CD4-positive, alpha-beta T cell (primary cell): ENCODE measurements at places on chromosomes 6 and 20.

GRCh38 chr6:81450180-81450579 is 302.3 kb downstream of the TENT5A start:
- no peak for DNase-seq

GRCh38 chr6:135209803-135210202 is 28.7 kb downstream of the MYB start:
- DNase-seq: no peak

GRCh38 chr6:148440877-148441453 is 98.3 kb downstream of the SASH1 start:
- DNase-seq: no peak

DNA sequence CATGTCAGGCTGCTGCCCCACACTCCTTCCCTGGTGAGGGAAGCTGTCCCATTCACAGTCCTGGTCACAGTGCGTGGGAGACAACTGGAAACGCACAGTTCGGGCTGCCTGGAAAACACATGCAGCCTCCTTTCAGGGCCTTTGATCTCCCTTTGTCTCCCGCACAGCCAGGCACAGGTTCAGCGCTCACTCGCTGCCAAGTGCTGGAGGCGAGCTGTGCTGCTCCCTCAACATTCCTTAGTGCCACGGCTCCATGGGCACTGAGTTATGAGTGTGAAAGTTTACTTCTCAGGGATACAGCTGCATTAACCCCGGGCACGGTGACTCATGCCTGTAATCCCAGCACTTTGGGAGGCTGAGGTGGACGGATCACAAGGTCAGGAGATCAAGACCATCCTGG is 9.1 kb downstream of the YTHDF1 start:
- no peak for DNase-seq

- DNase-seq: peak; percentile 47
These were observed at the start of gene RRAGD for GRCh38 chr6:89412071-89413005. Gene RRAGD, minus strand, starts transcription at chr6:89412273. Its CDS starts 280 bp downstream, at chr6:89411993.

DNA sequence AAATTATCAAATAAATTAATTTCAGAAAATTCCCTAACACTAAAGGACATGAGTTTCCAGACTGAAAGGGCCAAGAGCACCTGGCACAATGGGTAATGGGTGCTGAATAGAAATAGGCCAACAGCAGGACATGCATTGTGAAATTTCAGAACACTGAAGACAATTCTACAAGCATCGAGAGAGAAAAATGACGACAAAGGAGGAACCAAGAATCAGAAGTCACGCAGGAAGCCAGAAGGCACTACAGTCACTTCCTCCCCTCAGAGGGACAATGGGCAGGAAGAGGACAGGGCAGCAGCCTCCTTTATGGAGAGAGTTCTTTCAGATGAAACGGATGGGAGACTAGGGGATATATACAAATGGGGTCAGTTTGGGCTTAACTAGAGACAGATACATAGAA is 29.6 kb downstream of the PCNA start:
- no peak for DNase-seq

GRCh38 chr20:23668477-23668951 is 20.3 kb downstream of the CST4 start:
- peak; percentile 6 for DNase-seq

DNA sequence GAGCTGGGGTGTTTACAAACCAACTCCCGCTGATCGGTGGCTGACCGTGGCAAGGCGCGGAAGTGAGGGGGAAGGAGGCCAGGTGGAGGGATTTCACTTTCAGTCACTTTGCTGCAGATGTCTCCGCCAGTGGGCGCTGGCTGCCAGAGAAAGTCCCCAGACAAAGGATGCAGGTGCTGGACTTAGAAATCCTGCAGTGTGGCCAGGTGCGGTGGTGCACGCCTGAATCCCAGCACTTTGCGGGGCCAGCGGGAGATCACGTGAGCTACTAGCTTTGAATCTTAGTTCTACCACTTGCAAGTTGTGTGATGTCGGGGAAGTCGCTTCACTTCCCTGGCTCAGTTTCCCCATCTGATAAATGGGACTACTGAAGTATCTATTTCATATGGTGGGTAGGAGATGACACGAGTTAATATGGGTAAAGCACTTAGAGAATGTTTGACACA is 180.4 kb downstream of the ZNF217 start:
- DNase-seq: peak; percentile 57

DNA sequence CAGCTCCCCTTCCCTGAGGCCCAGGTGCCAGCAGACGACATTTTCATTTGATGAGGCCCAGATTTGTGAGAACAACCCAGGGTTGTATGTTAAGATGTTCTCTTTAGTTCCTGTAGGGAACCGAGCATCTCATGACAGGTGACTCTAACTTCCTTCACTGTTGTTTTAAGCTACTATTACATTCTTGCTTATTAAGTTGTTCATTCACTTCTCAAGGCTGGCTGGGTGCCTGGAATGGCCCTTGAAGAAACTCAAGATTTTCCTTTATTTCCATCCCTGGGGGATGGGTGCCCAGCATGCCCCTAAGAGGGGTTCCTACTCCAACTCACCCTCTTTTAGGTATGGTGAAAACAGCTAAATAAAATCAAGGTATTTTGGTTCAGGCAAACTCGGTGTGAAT is 111.5 kb upstream of the SYNDIG1 start:
- DNase-seq: no peak

DNA sequence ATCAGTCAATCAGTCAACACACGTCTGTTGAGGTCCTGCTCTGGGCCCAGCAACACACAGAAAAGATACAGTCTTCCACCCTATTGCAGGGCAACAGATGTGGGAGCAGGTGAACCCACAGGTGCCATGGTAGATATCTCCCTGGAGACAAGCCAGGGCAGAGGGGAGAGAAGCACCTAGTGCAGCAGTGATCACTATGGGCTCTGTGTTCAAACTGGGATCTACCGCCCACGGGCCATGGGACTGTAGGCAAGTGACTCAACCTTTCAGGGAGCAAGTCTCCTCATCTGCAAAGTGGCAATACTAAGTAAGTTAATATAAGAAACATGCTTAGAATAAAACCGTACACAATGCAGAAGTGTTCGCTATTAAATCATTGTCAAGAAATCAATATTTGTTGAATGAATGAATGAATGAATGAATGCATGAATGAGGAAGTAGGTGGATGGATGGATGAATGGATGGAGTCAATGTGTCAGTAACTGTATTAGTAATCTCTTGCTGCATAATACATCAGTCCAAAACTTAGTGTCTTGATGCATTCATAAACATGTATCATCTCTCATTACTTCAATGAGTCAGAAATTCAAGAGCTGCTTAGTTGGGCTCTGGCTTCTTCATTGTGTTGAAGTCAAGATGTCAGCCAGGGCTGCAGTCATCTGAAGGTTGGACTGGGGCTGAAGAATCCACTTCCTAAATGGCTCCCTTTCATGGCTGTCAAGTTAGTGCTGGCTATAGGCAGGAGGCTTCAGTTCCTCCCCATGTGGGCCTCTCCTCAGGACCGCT is 31.9 kb upstream of the NFATC2 start:
- no peak for DNase-seq

- no peak for DNase-seq
These were observed 27.6 kb upstream of the GSTA5 start for GRCh38 chr6:52868240-52868639.

GRCh38 chr6:12039540-12040459 is 27.7 kb downstream of the HIVEP1 start:
- DNase-seq: no peak

GRCh38 chr20:10157549-10157948 is 61.1 kb upstream of the SNAP25 start:
- no peak for DNase-seq

DNA sequence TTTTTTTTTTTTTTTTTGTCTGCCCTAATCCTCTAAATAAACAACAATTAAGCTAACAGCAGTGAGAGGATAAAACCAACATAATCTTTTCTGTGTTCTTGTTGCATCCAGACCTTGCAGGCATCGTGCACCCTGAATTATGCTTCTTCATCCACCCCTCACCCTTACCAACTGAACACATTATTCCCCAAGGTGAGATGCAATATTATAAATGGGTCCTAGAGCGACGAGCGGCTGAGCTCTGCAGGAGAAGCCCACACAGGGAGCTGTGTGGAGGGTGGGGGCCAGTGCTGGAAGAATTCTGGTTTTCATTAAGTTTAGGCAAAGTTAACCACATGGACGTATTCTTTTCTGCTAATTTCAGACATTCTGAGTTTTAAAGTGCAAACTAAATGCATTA is 32.2 kb upstream of the NXT1 start:
- no peak for DNase-seq

- no peak for DNase-seq
These were observed 143.2 kb upstream of the RUNX2 start for GRCh38 chr6:45184937-45185336.

DNA sequence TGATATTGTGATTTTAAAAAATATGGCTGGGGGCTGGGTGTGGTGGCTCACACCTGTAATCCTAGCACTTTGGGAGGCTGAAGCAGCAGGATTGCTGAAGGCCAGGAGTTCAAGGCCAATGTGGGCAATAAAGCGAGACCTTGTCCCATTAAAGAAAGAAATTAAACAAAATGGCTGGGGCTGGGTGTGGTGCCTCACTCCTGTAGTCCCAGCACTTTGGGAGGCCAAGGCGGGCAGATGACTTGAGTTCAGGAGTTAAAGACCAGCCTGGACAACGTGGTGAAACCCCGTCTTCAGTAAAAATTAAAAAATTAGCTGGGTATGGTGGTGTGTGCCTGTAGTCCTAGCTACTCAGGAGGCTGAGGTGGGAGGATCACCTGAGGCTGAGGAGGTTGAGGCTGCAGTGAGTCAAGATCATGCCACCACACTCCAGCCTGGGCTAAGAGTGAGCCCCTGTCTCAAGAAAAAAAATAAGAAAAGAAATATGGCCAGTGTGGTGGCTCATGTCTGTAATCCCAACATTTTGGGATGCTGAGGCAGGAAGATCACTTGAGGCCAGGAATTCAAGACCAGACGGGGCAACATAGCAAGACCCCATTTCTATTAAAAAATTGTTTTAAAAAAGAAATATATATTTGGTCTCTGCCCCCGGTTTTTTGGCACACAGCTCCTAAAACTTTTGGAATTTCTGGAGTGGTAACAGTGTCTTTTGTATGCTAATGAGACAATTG is 39.8 kb downstream of the SLC17A5 start:
- DNase-seq: no peak

DNA sequence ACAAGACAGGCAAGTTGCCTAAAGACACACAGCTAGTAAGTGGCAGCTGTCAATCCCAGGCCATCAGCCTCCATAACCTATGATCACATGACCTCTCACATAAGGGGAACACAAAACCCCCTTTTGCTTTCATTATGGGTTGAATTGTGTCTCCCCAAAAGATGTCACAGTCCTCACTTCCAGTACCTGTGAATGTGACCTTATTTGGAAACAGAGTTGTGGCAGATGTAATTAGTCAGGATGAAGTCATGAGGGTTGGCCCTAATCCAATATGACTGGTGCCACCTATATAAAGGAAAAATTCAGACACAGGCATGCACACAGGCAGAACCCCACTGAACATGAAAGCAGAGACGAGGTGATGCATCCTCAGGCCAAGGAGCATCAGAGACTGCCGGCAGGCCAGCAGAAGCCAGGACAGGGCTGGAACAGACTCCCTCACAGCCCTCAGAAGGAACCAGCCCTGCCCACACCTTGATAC is 33.6 kb downstream of the GFOD1 start:
- DNase-seq: no peak

GRCh38 chr20:45336530-45337366 is 11.5 kb downstream of the SDC4 start:
- DNase-seq: no peak

DNA sequence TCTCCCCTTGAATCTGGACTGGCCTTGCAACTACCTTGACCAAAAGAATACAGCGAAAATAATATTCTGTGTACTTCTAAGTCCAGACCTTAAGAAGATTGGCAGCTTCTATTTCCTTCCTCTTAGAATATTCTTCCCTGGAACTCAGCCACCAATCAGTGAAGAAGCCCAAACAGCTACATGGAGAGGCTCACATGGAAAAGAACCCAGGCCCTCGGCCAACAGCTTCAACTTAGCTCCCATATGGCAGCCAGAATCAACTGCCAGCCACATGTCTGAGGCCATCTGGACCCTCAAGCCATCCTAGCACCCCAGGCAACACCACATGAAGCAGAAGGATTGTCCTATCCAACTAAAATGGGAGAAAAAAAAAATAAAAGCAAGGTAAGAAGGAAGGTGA is 178.8 kb downstream of the IBTK start:
- DNase-seq: no peak

GRCh38 chr6:167997642-167998041 is at the start of gene KIF25:
Gene KIF25, plus strand, starts transcription at chr6:167997671. Its CDS starts 31,915 bp downstream, at chr6:168029586.
- DNase-seq: no peak

DNA sequence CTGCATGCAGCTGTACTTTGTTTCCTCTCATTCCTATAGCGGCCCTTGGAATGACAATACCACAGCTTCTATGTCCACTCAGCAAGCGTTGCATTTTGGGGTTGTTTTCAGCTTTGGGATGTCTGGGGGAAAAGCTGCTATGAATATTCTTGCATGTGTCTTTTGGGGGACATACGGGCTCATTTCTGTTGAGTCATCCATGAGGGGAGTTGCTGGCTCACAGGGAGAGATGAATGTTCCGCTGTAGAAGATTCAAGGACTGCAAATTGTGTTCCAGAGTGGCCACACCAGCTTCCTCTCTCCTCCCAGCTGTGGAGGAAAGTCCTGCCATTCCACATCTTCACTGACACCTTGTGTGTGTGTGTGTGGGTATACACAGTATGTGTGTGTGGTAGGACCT is 43.3 kb downstream of the TGM2 start:
- no peak for DNase-seq

DNA sequence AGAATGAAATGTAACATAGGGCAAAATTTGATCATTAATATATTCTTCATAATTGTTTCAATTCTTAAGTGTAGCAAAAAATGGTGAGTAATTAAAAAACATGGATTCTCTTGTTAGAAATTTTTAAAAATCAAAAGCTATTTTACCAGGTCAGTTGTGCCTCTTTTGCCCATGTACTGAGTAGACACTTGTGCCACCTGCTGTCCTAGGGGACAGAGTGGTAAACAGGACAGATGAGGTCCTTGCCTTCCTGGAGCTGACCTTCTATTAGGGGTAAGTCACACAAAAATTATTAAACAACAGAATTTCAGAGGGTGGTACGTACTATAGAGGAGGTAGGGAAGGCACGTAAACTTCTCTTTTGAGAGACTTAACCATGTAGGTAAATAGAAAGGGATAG is 6.5 kb downstream of the RNF24 start:
- no peak for DNase-seq

- DNase-seq: no peak
These were observed 22.1 kb downstream of the TRAM2 start for GRCh38 chr6:52554684-52555280.

GRCh38 chr20:5735845-5736510 is 14.2 kb upstream of the SHLD1 start:
- DNase-seq: no peak

- peak; percentile 44 for DNase-seq
These were observed 8.6 kb upstream of the GABBR1 start for GRCh38 chr6:29641430-29642148.

DNA sequence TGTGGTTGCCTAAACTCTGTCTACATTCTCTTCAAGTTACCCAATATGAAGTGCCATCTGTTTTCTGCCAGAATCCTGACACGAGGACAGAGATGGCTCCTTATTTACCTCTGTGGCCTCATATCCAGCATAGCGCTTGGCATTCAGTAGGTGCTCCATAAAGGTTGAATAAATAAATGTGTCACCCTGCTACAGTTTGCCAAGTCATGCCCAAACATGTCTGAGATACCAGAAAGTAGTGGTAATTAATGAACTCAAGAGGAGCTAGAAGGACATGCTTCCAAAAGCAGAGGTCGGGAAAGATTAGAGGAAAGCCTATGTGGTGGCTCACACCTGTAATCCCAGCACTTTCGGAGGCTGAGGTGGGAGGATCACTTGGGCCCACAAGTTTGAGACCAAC is 30.9 kb upstream of the E2F3 start:
- no peak for DNase-seq

- DNase-seq: no peak
These were observed 73.2 kb downstream of the RSPO3 start for GRCh38 chr6:127191716-127192115.
